ENCODE measurements at places on chromosomes 5 and 9.

DNA sequence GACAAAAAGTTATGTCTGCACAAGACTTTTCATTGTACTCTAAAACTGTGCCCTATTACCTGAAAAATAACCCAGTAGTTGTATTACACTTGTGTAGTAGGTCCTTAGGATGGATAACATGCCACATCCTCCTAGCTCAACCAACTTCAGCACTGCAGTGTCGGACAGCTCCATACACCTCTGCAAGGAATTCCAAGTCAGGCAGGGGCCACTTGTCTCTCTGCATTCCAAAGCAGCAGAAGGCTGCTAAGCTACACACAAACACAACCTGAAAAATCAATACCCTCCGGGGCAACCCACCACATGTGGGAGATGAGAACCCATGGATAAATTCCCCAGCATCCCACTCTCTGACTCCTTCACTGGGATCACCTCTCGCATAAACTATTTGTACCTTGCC, 50.2 kb downstream of the MED10 start:
- peak; percentile 64 for DNase-seq

DNA sequence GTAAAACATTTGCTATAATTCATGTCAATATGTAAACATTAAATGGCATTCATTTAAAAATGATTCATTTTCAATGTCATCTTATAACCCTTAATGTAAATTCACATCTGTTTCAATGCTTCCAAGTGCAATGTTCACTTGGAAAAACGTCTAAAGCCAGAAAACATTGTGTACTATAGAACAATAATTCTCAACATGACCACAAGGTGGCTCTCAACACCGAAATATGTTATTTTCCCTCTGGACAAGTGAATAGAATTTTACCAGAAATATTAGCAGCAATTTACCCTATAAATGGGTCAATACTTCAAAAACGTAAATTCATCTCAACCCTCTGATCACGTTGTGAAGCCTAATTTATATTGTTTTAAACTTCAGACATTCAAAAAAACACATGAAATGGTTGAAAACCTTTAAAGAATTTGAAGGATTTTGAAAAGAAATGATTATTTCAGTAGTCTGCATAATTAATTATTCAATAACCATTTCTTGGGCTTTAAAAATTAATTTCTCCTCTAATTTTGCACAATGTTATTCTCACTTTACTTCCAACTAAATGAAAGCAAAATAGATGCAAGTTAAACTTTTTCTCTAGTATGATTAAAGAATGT, 11.0 kb downstream of the CDH10 start:
- DNase-seq: peak; percentile 75

DNA sequence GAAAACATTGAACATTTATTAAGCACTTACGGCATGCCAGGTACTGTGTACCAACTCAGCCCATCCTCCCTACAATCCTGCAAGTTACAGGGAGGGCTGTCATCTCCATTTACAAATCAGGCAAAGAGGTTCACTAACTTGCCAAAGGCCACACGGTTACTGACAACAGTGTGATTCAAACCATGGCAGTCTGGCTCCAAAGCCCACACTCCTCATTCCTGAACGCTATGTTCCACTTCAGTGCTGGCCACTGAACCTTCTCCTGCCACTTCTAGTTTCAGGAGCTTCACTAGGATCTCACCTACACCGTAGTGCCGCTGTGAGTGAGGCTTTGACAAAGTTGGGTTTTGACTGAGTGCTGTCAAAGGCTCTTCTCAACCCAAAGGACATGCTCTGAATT, 7.2 kb upstream of the LIFR start:
- DNase-seq: no peak

GRCh38 chr5:91283899-91284298, 99.2 kb downstream of the ARRDC3 start:
- DNase-seq: no peak

GRCh38 chr5:166211640-166212039, 2079.8 kb upstream of the WWC1 start:
- DNase-seq: no peak

DNA sequence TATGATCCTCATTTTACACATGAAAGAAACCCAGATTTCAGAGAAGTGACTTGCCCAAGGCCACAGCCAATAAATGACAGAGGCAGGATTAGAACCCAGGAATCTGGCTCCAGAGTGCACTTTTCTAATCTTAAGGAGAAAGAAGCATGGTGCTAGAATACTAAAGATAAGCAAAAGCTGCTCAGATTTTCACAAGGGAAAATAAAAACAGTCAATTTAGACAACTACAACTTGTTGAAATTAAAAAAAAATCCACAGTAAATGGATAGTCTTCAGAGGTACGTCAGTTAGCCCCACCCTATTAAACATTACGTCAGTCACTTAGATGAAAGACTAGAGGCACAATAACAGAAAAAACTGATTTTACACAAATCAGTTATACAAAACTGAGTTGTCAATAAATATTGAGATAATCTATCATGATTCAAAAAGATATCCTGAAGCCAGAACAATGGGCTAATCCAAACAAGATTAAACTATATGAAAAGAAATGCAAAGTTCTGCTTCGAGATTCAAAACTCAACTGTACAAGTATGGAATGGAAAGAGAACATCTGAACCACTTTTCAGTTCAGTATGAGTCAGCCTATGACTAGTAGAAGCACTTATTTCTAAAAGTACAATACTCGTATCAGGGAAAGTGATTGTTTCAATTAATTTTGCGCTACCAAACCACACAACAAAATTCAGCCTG, 9.3 kb downstream of the TMEM245 start:
- DNase-seq: no peak

DNA sequence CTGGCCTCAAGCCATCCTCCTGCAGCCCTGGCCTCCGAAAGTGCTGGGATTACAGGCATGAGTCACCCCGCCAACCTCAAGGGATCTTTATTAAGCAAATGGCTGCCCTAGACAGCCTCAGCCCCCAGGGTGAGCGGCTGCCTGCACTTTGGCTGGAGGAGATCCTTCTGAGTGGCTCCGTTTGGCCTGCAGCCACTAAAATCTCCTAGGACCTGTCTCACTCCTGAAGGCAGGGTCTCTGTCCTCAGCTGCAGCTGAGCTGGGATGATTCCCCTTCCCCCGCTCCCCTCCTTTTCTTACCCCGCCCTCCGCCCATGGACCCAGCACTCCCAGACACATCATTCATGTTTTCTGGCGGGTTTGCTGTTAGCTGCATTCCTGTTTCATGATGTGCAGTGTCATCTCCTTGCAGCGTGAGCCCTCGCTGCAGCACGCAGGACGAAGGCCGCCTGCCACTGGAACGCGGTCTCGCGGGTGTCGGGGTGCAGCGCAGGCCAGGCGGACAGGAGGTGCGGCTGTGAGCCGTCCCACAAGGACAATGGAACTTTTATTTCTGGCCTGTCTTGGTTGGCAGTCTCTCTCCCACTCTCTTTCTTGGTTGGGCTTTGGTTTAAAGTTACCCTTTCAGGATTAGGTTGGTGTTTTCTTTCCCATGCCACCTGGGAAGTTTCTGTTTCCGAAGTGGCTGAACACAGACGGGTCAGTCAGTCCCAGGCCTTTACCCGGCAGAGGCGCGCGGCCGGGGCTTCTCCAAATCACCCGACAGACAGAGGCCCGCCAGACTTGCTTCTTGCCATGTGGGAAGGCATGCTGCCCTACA, 137.1 kb downstream of the FOXD1 start:
- DNase-seq: peak; percentile 63

Data from hepatocyte (in vitro differentiated cells).